ENCODE measurements at places on chromosomes 6 and 20. TPM values are rescaled to one million over a fixed set of nuclear protein-coding genes. Genes with fewer than 3 reads are reported as not detected.

GRCh38 chr6:31794866-31795615 lies 511 bp downstream of the VARS1 start:
- peaks cover 34% of the 10 kb centered on the region for H3K4me1 ChIP-seq
- H3K27ac ChIP-seq, result peak overlapping the region; percentile 95
- H3K36me3 ChIP-seq, result peaks cover 11% of the 10 kb centered on the region
- H3K27me3 ChIP-seq, result no peaks in the 10 kb centered on the region
- peak overlapping the region; percentile 90 for H3K4me3 ChIP-seq
- DNase-seq, result no peak

DNA sequence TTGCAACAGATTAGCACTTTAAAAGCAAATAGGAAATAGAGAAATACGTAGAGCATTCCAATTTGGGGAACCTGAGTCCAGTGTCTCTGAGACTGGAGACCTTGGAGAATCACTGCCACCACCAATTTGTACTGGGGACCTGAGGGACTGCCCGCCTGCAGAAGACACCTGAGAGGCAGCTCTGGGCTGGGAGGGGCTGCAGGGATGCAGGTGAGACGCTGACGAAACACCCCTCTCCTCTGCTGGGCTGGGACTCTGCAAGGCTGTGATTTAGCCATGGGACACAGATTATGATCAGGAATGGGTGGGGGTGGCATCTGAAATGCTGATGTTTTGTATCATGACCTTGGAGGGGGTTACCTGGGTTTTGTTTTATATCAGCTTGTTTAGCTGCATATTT lies 7.0 kb upstream of the APMAP start:
- H3K36me3 ChIP-seq, result peaks cover 5% of the 10 kb centered on the region
- H3K4me1 ChIP-seq, result peaks cover 28% of the 10 kb centered on the region
- H3K4me3 ChIP-seq, result no peak overlapping the region
- H3K27me3 ChIP-seq, result no peaks in the 10 kb centered on the region

DNA sequence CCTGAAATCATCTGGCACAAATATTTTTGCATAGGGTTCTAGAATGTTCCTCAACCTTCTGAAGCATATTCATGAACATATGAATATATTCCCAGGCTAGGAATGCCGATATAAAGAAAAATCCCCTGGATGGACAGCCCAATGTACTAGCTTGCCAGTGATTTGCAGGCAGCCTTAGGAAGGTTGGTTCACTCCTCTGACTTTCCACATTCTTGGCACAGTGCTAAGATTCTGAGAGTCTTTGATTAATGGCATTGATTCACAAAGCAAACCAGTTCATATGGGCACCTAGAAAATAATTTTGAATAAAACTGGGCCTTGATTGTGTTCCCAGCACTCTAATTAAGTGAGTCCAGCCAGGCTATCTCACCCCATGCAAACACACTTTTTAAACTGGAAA lies 56.9 kb upstream of the ENPP4 start:
- DNase-seq, result no peak
- H3K27ac ChIP-seq, result no peak overlapping the region
- no peaks in the 10 kb centered on the region for H3K4me1 ChIP-seq

- peaks cover 59% of the 10 kb centered on the region for H3K4me1 ChIP-seq
- H3K27ac ChIP-seq, result no peak overlapping the region
- no peak for DNase-seq
- no peaks in the 10 kb centered on the region for H3K36me3 ChIP-seq
These were observed 48.9 kb downstream of the ZFAND3 start for GRCh38 chr6:37868447-37868825.

- H3K27me3 ChIP-seq, result no peaks in the 10 kb centered on the region
- H3K36me3 ChIP-seq, result no peaks in the 10 kb centered on the region
- no peak overlapping the region for H3K4me3 ChIP-seq
- H3K4me1 ChIP-seq, result no peaks in the 10 kb centered on the region
These were observed 365.8 kb upstream of the MARCKS start for GRCh38 chr6:113491376-113491775.

- no peaks in the 10 kb centered on the region for H3K4me1 ChIP-seq
- H3K27ac ChIP-seq, result no peak overlapping the region
- no peak for DNase-seq
- H3K27me3 ChIP-seq, result no peaks in the 10 kb centered on the region
These were observed 634.8 kb upstream of the CITED2 start for GRCh38 chr6:140009286-140009685.

DNA sequence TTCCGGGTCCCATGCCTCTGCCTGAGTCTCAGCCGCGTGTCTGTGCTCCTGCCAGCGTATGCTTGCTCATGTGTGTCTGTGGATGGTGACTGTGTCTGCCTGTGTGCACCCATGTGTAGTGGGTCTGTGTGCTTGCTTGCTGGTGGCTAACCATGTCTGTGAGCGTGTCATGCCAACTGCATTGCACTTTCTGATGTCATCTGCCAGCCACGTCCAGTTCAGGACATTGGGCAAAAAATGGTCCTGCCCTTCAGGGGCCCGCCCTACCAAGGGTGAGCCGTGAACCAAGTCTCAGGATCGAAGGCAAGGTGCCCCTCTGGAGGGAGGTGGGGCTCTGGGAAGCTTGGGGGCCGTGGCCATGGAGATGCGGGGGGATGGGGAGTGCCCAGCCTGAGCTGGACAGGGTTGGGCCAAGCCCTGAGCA lies 9.4 kb upstream of the ZBTB46 start:
- no peaks in the 10 kb centered on the region for H3K36me3 ChIP-seq
- peaks cover 8% of the 10 kb centered on the region for H3K4me1 ChIP-seq
- no peak overlapping the region for H3K4me3 ChIP-seq
- DNase-seq, result peak; percentile 6
- no peak overlapping the region for H3K27ac ChIP-seq

DNA sequence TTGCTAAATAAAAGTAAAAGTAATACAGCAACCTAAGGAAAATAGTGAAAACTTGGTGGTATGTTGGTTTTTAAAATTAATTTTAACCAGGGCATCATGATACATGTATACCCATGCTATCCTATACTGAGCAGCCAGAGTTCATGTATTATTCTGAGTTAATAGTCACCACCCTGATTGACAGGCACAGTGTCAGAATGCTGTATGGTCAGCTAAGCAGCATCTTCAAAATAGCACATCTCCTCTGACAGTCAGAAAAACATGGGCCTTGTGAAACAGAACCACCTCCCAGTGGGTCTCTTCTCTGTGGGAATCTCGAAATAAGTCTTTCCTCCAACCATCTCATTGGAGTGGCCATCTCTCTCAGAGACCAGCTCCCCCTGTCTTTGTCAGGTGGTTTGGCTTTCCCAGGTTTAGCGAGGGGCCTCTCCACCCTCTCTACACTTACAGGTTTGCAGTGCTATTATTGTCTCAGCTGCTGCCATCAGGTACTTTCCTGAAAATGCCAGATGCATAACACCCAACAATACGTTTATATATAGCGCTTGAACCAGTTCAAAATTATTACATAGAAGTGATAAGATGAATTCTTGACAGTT lies 47.1 kb upstream of the RNF8 start:
- H3K4me1 ChIP-seq, result no peaks in the 10 kb centered on the region
- H3K4me3 ChIP-seq, result no peak overlapping the region
- no peak overlapping the region for H3K27ac ChIP-seq
- peaks cover 47% of the 10 kb centered on the region for H3K36me3 ChIP-seq
- DNase-seq, result no peak

- H3K27ac ChIP-seq, result no peak overlapping the region
- H3K27me3 ChIP-seq, result no peaks in the 10 kb centered on the region
- peak; percentile 23 for DNase-seq
These were observed 61.9 kb upstream of the OPRM1 start for GRCh38 chr6:153976921-153977693.

- no peak overlapping the region for H3K4me3 ChIP-seq
- H3K27ac ChIP-seq, result no peak overlapping the region
- H3K27me3 ChIP-seq, result no peaks in the 10 kb centered on the region
- no peak for DNase-seq
- no peaks in the 10 kb centered on the region for H3K4me1 ChIP-seq
These were observed 58.0 kb upstream of the ZNF831 start for GRCh38 chr20:59105581-59105980.

DNA sequence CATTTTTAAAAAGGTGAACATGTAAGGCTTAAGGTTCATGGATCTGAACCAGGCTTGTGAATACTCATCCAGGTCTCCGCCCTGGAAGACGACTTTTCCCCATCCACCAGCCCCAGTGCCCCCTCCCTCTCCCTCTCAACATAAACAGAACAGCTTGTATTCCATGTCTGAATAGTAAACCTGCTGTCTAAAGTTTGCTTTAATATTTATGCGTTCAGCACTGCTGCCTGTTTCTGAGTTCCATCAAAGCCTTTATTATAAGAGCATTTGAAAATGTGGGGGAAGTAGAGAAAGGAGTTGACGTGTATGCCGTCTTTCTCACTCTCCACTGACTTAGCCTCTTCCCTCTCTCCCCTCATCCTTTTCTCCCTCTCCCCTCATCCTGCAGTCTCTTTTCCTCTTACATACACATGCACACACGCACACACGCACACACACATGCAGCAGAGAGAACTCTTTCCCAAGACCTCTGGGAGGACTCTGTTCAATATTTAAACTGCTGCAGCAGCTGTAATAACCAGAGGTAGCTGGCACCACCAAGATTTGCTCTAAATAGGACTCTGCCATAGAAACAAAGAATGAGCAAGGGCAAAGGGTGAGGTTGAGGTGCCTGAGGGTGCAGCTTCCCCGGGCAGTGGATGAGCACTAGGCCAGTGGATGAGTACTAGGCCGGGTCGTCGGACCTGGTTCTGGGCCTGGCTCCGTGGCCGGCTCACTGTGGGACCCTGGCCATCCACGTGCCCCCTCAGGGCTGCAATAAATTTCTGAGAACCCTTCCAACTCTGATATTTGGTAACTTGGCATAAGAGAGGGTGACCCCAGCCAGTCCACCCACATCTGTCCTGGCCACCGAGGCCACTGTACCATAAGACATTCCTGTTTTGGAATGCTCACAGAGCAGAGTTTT lies 35.4 kb upstream of the VSTM2L start:
- H3K4me3 ChIP-seq, result no peak overlapping the region
- peaks cover 100% of the 10 kb centered on the region for H3K36me3 ChIP-seq

- H3K4me1 ChIP-seq, result no peaks in the 10 kb centered on the region
- H3K27me3 ChIP-seq, result peaks cover 6% of the 10 kb centered on the region
- H3K27ac ChIP-seq, result no peak overlapping the region
- no peaks in the 10 kb centered on the region for H3K36me3 ChIP-seq
- no peak overlapping the region for H3K4me3 ChIP-seq
These were observed 184.0 kb downstream of the PRDM13 start for GRCh38 chr6:99790679-99791078.

GRCh38 chr6:54700158-54700557 lies 146.4 kb upstream of the FAM83B start:
- no peaks in the 10 kb centered on the region for H3K36me3 ChIP-seq
- DNase-seq, result no peak
- no peaks in the 10 kb centered on the region for H3K27me3 ChIP-seq

DNA sequence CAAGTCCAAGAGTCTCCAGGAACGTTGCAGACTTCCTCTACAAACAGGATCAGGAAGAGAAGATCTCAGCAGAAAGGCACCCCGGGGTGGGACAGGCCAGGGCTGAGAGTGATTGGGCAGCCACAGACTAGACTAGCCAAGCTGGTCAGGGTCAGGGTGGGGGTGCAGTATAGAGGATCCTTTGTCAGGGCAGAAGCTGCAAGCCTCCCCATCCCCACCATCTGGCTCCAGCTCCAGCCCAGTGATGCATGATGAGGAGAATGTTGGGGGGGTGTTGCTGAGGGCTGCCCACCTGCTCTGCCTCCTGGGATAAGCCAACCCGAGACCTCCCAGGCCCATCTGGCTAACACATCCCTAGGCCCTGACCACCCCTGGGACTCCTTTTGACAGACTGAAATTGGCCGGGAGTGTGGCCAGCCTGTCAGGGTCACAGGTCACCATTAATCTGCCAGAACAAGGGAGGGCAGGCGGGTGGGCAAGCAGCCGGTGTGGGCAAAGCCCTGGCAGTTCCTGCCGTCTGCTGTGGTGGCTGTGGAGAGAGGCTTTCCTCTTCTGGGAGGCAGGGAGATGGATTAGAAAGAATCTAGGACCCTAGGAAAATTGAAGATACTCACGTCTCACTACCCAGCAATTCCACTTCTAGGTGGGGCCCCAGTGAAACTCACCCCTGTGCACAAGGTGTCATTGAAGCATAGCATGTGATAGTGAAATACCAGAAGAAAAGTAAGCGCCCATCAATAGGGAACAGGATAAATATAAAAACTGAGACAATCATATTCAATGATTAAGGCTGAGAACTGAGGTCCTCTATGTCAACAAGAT lies 22.1 kb upstream of the SNTA1 start:
- H3K4me3 ChIP-seq, result no peak overlapping the region
- no peaks in the 10 kb centered on the region for H3K36me3 ChIP-seq
- H3K4me1 ChIP-seq, result no peaks in the 10 kb centered on the region
- no peak for DNase-seq
- no peak overlapping the region for H3K27ac ChIP-seq
- H3K27me3 ChIP-seq, result no peaks in the 10 kb centered on the region

GRCh38 chr6:26170951-26171841 lies 84.0 kb downstream of the HFE start:
- peaks cover 9% of the 10 kb centered on the region for H3K4me1 ChIP-seq
- peak overlapping the region; percentile 95 for H3K27ac ChIP-seq

- no peak overlapping the region for H3K4me3 ChIP-seq
- H3K36me3 ChIP-seq, result no peaks in the 10 kb centered on the region
- DNase-seq, result no peak
- no peaks in the 10 kb centered on the region for H3K27me3 ChIP-seq
These were observed 185.9 kb downstream of the ANKRD60 start for GRCh38 chr20:58042591-58042990.

DNA sequence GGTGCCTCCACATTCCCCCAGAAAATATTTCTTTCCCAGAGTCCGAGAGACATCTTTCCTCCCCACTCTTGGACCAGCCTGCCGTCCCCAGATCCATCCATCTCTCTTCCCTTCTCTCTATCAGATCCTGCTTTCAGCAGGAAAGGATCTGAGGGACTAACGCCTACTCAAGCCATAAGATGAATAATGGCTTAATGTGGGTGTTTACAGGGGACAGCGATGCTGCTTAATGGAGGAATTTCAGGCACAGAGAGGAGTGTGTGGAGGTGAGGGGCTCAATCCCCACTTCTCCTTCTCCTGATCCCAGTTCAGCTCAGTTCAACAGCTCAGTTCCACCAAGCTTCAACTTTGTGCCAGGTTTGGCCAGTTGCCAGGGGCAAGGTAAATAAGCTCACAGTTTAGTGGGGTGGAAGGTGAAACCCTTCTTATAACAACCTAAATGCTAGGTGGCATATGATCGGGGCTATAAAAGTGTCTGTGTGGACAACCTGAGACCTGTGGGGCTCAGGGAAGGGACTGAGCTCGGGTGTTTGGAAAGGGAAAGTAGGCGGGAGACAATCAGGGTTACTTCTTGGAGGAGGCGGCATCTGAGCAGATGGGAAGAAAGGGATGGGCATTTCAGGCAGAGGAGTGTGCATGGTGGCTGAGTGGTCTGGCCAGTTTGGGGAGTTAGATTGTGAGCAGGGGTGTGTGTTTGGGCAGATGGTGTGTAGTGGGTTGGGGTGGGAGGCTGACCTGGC lies 55.8 kb downstream of the CDH22 start:
- peaks cover 4% of the 10 kb centered on the region for H3K4me1 ChIP-seq
- no peak overlapping the region for H3K4me3 ChIP-seq
- peaks cover 42% of the 10 kb centered on the region for H3K27me3 ChIP-seq
- no peak overlapping the region for H3K27ac ChIP-seq

The NKAPL gene
- total RNA-seq, result not detected

The UBD gene
- total RNA-seq, result 4.2 TPM

The KIF6 gene
- total RNA-seq, result 1.4 TPM

The C4A gene
- 248 TPM for total RNA-seq

The GPLD1 gene
- 0.43 TPM for total RNA-seq

The CDS2 gene
- 61.6 TPM for total RNA-seq

The IRF4 gene
- total RNA-seq, result not detected

The EIF6 gene
- 98.6 TPM for total RNA-seq
